ENCODE measurements at places on chromosomes 4 and X.

GRCh38 chr4:10077076-10077475 is 39.5 kb downstream of the WDR1 start:
- no peaks in the 10 kb centered on the region for H3K4me1 ChIP-seq
- H3K27ac ChIP-seq, result peak overlapping the region; percentile 71
- H3K4me3 ChIP-seq, result no peak overlapping the region
- DNase-seq, result no peak

GRCh38 chr4:44421330-44422065 is 27.1 kb downstream of the KCTD8 start:
- H3K4me1 ChIP-seq, result no peaks in the 10 kb centered on the region
- no peak overlapping the region for H3K27ac ChIP-seq
- H3K36me3 ChIP-seq, result no peaks in the 10 kb centered on the region
- H3K27me3 ChIP-seq, result no peaks in the 10 kb centered on the region
- no peak overlapping the region for H3K4me3 ChIP-seq
- DNase-seq, result no peak

DNA sequence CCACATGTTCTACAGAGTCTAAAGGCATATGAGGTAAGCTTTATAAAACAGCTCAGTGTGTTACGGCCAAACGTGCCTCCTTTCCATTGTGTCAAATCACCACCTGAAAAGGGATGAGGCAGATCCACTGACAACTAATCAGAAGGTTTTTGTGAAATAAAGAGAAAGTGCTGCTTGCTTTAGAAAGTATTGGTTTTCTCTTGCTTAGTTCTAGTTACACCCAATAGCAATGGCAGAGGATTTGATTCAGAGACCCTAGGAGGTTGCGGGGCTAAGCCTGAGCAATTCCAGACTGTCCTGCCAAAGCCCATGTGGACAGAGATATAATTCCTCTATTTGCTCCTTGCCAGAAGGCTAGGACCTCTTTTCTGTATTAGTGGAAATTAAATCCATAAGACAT is 125.5 kb downstream of the SPRY1 start:
- no peaks in the 10 kb centered on the region for H3K27me3 ChIP-seq
- no peaks in the 10 kb centered on the region for H3K4me1 ChIP-seq
- H3K27ac ChIP-seq, result no peak overlapping the region
- DNase-seq, result no peak
- no peak overlapping the region for H3K4me3 ChIP-seq

- H3K36me3 ChIP-seq, result no peaks in the 10 kb centered on the region
- no peak overlapping the region for H3K27ac ChIP-seq
- no peaks in the 10 kb centered on the region for H3K4me1 ChIP-seq
- H3K27me3 ChIP-seq, result no peaks in the 10 kb centered on the region
- H3K4me3 ChIP-seq, result no peak overlapping the region
Observed at GRCh38 chr4:3679851-3680311, 86.3 kb upstream of the ADRA2C start.

- H3K4me3 ChIP-seq, result no peak overlapping the region
- H3K4me1 ChIP-seq, result no peaks in the 10 kb centered on the region
Observed at GRCh38 chrX:47530049-47530448, 31.0 kb upstream of the ARAF start.

DNA sequence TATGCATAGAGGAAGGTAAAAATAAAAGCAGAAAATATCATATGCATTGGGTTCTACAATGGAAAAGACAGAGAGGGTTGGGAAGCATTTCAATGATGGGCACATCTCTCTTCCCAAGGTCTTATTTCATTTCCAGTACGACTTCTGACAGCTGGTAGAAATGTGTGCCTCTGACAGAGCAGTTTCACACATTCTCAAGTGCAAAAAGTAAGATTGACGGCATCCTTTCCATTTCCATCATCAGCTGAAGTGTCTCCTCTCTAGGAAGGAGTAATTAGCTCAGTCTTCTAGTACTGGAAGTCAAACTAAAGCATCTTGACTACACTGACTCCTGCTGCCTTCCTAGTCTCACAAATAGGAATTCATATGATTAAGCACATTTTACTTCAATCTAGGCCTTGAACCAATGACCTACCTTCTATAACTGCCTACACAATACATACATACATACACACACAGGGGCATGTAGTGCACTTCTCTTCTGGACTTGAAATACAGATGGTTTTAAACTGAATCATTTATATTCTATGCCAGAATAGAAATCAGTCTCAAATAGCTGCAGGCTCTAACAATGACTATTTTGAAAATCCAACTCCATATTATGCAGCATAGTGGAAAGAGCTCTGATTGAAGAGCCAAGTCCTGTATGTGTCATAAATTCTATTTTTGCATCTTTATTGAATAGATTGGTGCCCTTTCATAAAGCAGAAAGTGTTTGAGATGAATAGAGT is 473.4 kb downstream of the INPP4B start:
- H3K36me3 ChIP-seq, result no peaks in the 10 kb centered on the region
- no peak overlapping the region for H3K4me3 ChIP-seq
- no peak for DNase-seq
- H3K27me3 ChIP-seq, result no peaks in the 10 kb centered on the region

- H3K27ac ChIP-seq, result no peak overlapping the region
- DNase-seq, result no peak
- no peaks in the 10 kb centered on the region for H3K27me3 ChIP-seq
- H3K4me1 ChIP-seq, result no peaks in the 10 kb centered on the region
Observed at GRCh38 chr4:24677909-24678308, 93.6 kb upstream of the DHX15 start.

DNA sequence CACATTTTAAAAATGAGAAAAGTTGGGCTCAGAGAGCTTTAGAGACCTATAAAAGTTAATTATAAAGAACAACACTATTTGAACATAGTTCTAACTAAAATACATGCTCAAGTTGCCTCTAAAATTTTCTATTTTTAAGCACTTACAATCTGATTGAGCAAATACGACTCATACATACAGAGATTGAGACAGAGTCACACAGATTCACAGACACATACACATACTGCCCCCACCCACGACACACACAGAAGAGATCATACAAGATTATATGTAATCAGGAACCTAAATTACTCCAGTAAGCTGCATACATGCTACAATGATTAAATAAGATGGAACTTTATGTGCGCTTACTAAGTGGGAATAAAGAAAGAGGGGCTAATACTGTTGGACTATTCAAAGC is 2.7 kb upstream of the ASB5 start:
- no peak overlapping the region for H3K4me3 ChIP-seq
- no peaks in the 10 kb centered on the region for H3K4me1 ChIP-seq
- no peak overlapping the region for H3K27ac ChIP-seq
- DNase-seq, result no peak

- H3K4me3 ChIP-seq, result no peak overlapping the region
- H3K4me1 ChIP-seq, result no peaks in the 10 kb centered on the region
- no peaks in the 10 kb centered on the region for H3K27me3 ChIP-seq
- DNase-seq, result no peak
- H3K27ac ChIP-seq, result no peak overlapping the region
Observed at GRCh38 chrX:19836337-19836736, 51.1 kb downstream of the SH3KBP1 start.

DNA sequence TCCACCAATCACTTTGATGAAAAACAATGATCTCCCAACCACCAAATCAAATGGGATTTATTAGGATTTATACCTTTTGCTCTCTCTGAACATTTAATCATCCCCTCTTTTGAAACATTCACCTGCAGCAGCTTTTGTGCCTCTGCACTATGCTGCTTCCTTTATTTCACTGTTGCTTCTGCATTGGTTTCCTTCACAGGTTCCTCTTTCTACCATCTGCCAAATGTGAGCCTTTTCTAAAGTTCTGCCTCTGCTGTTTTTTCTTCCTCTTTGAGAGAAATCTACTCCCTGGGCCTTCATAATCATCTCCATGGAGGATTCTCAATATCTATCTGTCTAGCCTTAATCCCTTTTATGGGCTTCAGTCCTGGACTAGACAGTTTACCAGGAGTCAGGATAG is 24.7 kb downstream of the CUL4B start:
- no peak overlapping the region for H3K27ac ChIP-seq
- no peaks in the 10 kb centered on the region for H3K27me3 ChIP-seq
- peaks cover 29% of the 10 kb centered on the region for H3K36me3 ChIP-seq
- H3K4me1 ChIP-seq, result no peaks in the 10 kb centered on the region
- no peak for DNase-seq

- no peaks in the 10 kb centered on the region for H3K27me3 ChIP-seq
- DNase-seq, result no peak
- no peak overlapping the region for H3K4me3 ChIP-seq
- H3K36me3 ChIP-seq, result no peaks in the 10 kb centered on the region
- no peak overlapping the region for H3K27ac ChIP-seq
- H3K4me1 ChIP-seq, result no peaks in the 10 kb centered on the region
Observed at GRCh38 chr4:165926307-165926706, 53.3 kb downstream of the TLL1 start.

- H3K4me1 ChIP-seq, result no peaks in the 10 kb centered on the region
- H3K27ac ChIP-seq, result no peak overlapping the region
Observed at GRCh38 chr4:61478340-61478739, 278.2 kb downstream of the ADGRL3 start.

DNA sequence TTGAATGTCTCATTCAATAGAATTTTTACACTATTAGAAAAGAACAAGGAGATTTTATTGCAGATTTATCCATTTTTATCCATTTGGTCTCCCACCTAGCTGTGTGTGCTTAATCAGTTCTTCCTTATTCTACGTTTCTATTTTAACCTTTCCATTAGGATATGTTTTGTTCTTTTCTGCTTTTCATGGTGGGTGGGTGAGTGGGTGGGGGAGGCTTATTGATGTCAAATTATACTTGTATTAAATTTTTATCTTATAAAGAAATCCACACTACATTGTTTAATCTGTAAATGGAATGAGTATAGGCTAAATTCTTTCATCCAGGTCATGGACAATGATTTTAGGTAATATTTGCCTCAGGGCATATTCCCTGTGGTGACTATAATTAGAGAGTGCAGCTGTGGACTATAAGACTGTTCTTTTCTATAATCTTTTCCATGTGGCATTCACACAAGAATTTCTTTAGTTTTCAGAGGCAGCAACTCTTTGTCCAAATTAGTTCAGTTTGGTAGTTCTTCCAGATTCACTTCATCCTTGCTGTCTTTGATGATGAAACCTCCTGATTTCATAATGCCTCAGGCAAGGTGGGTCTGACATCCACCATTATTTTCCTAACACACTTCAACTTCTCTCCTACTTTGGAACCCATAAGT is 2451.8 kb downstream of the PCDH7 start:
- no peaks in the 10 kb centered on the region for H3K27me3 ChIP-seq
- no peaks in the 10 kb centered on the region for H3K36me3 ChIP-seq
- H3K4me1 ChIP-seq, result no peaks in the 10 kb centered on the region
- H3K4me3 ChIP-seq, result no peak overlapping the region
- DNase-seq, result no peak

DNA sequence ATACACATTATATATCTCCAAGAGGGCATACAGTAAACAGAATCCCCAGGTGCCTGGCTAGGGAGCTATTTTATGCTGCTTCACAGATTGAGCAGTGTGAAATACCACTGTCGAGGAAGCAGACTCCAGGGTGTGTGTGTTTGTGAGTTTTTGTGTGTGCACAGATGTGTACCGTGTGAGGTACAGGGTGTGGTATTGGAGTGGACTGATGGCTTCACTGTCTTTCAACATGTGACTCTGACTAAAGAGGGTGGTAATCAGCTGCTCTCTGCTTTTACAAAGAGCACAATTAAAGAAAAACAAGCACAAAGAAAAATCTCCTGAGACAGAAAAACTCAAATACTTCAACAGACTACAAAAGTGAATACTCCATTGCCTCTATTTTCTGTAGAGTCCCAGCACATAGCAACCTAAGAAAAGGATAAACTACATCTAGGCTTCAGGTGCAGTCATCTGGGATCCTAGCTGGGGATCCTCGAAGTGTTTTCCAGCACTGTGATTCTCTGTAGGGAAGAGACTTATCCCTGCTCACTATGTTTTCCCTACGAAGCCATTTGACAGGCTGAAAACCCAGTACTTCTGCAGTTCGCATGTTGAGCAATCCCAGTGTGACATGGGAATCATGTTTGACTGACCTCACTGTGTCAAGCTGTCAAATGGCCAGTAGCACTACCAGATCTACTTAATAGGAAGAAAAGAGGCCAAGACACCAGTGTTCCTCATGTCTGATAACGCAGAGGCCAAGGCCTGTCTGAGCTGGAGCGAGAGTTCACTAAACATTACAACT is 100.3 kb downstream of the CDS1 start:
- no peak overlapping the region for H3K4me3 ChIP-seq
- peaks cover 32% of the 10 kb centered on the region for H3K36me3 ChIP-seq
- peak overlapping the region; percentile 91 for H3K27ac ChIP-seq
- no peaks in the 10 kb centered on the region for H3K27me3 ChIP-seq
- DNase-seq, result no peak
- H3K4me1 ChIP-seq, result peaks cover 11% of the 10 kb centered on the region

GRCh38 chrX:129958083-129958465 is 24.4 kb upstream of the BCORL1 start:
- H3K27ac ChIP-seq, result no peak overlapping the region
- DNase-seq, result no peak
- no peaks in the 10 kb centered on the region for H3K36me3 ChIP-seq
- no peaks in the 10 kb centered on the region for H3K4me1 ChIP-seq

GRCh38 chr4:46933686-46934085 is 24.6 kb upstream of the COX7B2 start:
- no peak overlapping the region for H3K27ac ChIP-seq
- no peak for DNase-seq
- H3K36me3 ChIP-seq, result no peaks in the 10 kb centered on the region
- H3K27me3 ChIP-seq, result peaks cover 4% of the 10 kb centered on the region
- H3K4me1 ChIP-seq, result no peaks in the 10 kb centered on the region

GRCh38 chrX:94524867-94525266 is 850.9 kb downstream of the FAM133A start:
- no peaks in the 10 kb centered on the region for H3K36me3 ChIP-seq
- no peaks in the 10 kb centered on the region for H3K27me3 ChIP-seq
- no peak overlapping the region for H3K27ac ChIP-seq
- H3K4me1 ChIP-seq, result no peaks in the 10 kb centered on the region
- DNase-seq, result no peak

DNA sequence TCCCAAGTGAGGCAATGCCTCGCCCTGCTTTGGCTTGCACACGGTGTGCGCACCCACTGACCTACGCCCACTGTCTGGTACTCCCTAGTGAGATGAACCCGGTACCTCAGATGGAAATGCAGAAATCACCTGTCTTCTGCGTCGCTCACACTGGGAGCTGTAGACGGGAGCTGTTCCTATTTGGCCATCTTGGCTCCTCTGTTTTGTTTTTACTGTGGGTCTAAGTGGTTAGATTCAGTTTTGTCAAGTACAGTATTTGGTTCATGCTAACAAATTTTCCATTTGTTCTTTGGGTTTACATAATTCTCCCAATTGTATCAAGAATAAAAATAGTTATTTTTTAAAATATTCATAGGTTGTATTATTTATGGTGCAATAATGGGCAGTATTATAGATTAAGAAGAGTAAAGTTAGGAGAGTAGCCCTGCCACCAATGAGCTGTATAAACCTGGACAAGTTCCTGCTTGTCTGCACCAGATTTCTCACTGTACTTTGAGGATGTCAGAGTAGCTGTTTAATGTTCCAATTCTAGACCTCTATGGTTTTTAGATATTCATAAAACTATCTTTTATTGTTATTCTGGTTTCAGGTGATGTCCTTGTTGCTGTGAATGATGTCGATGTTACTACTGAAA is 23.4 kb downstream of the INTU start:
- no peaks in the 10 kb centered on the region for H3K27me3 ChIP-seq
- H3K27ac ChIP-seq, result peak overlapping the region; percentile 43
- DNase-seq, result no peak
- H3K4me1 ChIP-seq, result no peaks in the 10 kb centered on the region
- H3K36me3 ChIP-seq, result no peaks in the 10 kb centered on the region
- peak overlapping the region; percentile 19 for H3K4me3 ChIP-seq

Measured in cardiac muscle cell (in vitro differentiated cells and primary cell).